ENCODE measurements at places on chromosomes 1 and 21.

DNA sequence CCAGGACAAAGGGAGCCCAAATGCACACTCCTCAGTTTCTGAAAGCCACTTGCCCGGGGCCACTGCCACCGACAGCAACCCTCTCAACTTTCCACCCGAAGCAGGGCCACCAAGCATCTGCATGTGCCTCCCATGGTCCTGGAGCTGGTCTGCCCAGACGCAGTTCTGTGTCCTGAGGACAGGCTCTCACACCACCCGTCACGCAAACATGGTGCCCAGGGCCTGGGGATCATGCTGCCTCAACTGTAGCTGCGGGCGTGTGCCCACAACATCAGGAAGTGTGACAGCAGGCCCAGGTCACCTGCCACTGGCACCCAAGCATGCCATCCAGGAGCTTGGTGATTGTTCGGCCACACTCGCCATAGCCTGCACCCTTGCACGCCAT lies 14.4 kb downstream of the GBP1 start:
- no peak for DNase-seq

GRCh38 chr1:40141878-40142535 lies 19.2 kb upstream of the RLF start:
- no peak for DNase-seq

DNA sequence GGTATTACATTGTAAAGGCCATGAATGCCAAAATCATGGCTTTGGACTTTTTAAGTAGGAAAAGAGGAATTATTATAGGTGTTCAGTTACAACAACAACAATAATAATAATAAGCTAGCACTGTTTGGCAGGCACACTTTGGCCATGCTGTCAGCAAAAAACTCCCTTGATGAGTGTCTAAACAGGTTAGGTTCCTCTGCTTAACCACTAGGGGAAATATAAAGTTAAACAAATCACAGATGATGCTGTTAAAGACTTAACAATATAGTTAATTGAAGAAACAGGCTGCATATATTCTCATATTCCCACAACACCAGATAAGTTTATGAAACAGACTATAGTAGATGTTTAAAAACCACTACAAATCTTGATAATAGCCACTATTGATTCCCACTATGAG lies 46.4 kb downstream of the RGS21 start:
- DNase-seq = no peak

DNA sequence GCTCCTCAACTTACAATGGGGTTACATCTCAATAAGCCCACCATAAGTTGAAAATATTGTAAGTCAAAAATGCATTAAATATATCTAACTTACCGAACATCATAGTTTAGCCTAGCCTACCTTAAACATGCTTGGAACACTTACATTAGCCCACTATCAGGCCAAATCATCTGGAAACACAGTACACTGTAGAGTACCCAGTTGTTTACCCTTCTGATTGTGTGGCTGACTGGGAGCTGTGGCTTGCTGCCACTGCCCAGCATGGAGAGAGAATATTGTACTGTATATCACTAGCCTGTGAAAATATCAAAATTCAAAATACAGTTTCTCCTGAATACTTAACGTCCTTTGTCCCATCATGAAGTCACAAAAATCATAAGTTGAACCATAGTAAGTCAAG lies 40.4 kb upstream of the FRRS1 start:
- DNase-seq = no peak

- DNase-seq = no peak
Observed at GRCh38 chr21:26865857-26866256, 20.6 kb upstream of the ADAMTS1 start.

GRCh38 chr1:91827459-91828321 lies 58.3 kb downstream of the TGFBR3 start:
- DNase-seq = no peak

- DNase-seq = no peak
Observed at GRCh38 chr1:218705911-218706893, 361.1 kb downstream of the TGFB2 start.

GRCh38 chr1:8026976-8027747 lies 1.1 kb upstream of the ERRFI1 start:
- no peak for DNase-seq

GRCh38 chr21:45303091-45303615 lies 15.5 kb upstream of the POFUT2 start:
- DNase-seq = no peak

- DNase-seq = no peak
Observed at GRCh38 chr1:52918201-52918600, 3.3 kb downstream of the ECHDC2 start.

- no peak for DNase-seq
Observed at GRCh38 chr1:177423090-177423489, 252.3 kb downstream of the BRINP2 start.

- DNase-seq = peak; percentile 86
Observed at GRCh38 chr1:46184920-46185658, 8.8 kb upstream of the P3R3URF start.

GRCh38 chr1:24440436-24440835 lies 24.8 kb downstream of the NIPAL3 start:
- no peak for DNase-seq

DNA sequence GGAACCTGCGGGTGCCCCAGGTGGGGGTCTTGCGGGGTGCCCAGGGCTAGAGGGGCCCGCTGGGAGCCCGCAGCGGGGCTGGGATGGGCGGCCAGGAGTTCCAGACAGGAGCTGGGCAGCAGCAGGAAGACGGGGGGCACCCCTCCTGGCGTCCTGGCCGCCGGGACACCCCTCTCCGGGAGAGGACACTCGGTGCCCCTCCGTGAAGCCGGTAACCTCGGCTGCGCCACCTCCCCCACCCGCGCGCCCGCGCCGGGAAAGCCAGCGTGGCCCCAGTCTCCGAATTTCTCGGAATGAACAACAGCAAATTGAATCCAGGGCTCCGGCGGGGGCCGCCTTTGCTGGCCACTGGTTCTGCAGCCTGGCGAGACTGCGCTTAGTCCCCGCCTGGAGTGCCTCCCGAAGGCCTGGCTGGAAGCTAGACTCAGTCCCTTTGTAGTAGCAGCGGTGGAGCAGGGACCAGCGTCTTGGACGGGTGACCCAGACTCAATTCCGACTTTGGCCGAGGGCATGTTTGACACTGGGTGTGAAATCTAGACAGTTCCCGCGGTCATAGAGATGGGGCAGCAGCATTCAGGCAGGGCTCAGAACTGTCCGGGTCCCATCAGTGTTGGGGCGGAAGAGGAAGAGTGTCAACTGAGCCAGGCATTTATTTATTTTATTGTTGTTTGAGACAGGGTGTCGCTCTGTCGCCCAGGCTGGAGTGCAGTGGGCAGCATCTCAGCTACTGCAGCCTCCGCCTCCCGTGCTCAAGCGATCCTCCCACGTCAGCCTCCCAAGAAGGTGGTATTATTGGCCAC lies 773 bp downstream of the IFNGR2 start:
- DNase-seq = peak; percentile 55

GRCh38 chr1:160429702-160430535 lies 29.6 kb downstream of the VANGL2 start:
- no peak for DNase-seq

- no peak for DNase-seq
Observed at GRCh38 chr1:168507231-168507630, 36.6 kb downstream of the XCL2 start.

DNA sequence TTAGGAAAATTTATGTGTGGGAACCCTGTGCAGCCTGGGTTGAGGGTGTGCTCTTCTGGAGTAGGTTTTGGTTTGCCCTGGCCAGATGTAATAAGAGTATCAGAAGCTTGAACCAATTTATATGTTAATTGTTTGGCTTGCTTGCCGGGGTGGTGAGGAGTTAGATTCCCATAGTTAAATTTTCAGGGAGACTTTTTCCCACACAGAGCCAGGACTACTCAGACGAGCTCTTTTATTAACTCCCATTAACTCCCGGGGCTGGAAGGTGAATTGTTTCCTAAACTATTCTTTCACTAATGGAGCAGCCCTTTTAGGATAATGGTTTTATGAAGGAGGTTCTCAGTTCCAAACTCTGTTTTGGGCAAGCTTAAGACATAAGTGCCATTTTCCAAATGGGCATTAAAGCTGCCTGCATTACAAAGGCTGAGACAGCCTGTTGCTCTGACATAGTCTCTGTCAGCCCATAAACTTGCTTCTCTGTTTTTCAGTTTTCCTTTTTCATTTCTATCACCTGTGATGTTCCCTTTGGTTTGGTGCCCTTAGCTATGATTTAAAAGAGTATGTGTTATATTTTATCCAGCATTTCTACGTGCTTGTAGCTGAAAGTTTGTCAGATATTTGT lies 18.0 kb upstream of the RAB3GAP2 start:
- no peak for DNase-seq

DNA sequence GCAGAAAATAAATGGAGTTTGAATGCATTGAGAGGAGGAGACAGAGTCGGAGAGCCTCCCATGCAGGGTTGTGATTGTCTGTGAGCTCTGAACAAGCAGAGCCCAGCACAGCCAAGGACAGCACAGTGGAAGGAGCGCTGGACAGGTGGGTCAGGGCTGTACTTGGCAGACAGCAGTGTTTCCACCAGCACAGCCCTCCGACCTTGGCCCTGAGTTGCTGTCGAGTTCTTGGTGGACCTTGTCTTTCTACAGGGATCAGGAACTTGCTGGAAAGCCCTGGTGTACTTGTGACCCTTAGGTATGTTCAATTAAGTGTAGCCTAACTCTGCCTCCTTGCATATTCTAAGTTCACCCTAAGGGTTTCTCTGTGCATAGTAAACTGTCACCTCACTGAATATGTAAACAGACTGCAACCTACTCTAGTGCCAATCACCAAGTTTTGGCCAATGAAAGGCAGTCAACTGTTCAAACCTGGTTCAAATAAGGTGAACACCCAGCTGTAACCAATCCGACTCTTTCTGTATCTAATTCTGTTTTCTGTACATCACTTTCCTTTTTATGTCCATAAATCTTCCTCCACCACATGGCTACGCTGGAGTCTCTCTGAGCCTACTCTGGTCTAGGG lies 86.6 kb upstream of the SLC25A33 start:
- DNase-seq = no peak

GRCh38 chr21:41459884-41460534 lies 34.0 kb downstream of the MX1 start:
- DNase-seq = no peak

GRCh38 chr21:28419811-28420210 lies 572.9 kb downstream of the LTN1 start:
- DNase-seq = no peak

GRCh38 chr1:96104506-96104905 lies 617.1 kb upstream of the PTBP2 start:
- DNase-seq = no peak

- DNase-seq = peak; percentile 76
Observed at GRCh38 chr1:45359882-45360513, 19.8 kb upstream of the MUTYH start.

- no peak for DNase-seq
Observed at GRCh38 chr1:232937741-232938375, 12.6 kb upstream of the NTPCR start.

DNA sequence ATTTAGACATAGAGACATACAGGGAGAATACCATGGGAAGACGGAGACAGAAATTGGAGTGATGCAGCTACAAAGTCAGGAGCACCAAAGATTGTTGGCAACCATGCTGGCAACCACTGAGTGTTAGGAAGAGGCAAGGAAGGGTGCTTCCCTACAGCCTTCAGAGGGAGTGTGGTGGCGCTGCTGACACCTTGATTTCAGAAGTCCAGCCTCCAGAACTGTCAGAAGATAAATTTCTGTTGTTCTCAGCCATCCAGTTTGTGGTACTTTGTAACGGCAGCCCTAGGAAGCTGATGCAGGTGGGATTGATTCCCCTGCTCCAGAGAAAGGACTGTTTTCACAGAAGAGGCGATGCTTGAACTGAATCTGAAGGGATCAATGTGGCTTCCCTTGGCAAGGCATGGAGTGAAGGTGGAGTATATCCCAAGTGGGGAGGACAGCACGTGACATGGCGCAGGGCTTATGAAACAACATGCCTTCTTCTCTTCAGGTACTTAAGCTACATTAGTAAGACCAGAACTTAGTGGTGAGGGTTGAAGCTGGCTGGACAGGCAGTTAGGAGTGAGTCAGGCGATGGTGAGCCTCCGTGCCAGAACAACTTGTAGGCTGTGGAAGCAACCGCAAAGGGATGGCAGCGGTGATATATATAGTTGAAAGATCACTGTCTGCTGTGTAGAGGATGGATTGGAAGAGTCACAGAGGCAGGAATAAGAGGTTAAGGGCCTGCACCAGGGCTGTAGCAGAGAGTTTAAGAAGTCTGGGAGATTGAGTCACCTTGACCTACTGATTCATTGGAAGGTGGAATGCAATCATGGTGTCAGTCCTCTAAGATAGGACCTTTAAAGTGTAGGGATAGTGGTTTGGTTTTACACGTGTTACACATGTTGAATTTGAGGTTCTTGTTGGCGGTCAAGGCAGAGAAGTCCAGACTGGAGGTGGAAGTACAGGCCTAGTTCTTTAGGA lies 2.1 kb downstream of the LEPR start:
- no peak for DNase-seq

DNA sequence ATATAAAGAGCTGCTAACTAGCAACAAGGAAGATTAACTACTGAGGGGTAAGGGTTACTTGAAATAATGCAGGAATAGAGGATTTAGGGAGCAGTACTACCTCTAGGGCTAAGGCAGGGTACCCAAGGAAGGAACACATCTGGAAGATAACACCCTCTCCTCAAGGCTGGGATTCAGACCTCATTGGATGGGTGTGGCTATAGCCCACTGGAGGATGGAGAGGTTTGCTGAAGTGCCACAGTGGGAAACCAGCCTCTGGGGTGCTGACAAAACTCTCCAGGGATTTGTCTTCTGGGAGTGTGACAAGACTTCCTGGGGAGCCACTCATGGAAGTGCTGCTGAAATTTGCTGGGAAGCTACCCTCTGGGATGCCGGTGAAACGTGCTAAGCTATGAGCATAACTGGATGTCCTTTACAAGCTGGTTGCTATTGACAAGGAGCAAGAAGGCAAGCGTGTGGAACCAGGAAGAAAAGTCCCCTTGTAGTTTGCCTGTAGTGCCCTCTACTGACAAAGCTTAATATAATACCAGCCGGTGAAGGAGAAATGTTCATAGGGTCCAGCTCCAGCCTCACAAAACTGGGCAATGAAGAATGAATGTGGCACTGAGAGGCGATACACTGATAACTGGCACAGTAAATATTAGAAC lies 122.8 kb upstream of the USP24 start:
- peak; percentile 31 for DNase-seq

DNA sequence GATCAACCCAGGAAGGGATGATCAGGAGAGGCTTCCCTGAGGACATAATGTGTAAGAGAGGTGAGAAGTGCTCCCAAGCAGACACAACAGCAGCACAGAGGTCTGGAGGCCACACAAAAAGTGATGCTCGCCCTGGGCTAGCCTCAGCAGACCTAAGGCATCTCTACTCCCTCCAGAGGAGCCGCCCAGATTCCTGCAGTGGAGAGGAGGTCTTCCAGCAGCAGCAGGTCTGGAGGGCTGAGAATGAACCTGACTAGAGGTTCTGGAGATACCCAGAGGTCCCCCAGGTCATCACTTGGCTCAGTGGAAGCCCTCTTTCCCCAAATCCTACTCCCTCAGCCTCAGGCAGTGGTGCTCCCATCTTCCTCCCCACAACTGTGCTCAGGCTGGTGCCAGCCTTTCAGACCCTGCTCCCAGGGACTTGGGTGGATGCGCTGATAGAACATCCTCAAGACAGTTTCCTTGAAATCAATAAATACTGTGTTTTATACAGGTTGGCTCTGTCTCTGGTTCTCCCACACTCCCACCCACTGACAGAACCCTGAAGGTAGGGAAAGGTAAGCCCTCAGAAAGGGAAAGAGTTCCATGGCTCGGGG lies 5.0 kb downstream of the GJB3 start:
- DNase-seq = no peak

- DNase-seq = no peak
Observed at GRCh38 chr21:21631961-21632360, 633.8 kb downstream of the NCAM2 start.

- DNase-seq = no peak
Observed at GRCh38 chr1:20325407-20325843, 34.8 kb downstream of the VWA5B1 start.
